Cerebellum (tissue), 4 donors: ENCODE measurements at places on chromosomes 3 and 15.

- peak; percentile 66 for DNase-seq
Measured at GRCh38 chr3:170811928-170812591, 57.9 kb downstream of the RPL22L1 start.

DNA sequence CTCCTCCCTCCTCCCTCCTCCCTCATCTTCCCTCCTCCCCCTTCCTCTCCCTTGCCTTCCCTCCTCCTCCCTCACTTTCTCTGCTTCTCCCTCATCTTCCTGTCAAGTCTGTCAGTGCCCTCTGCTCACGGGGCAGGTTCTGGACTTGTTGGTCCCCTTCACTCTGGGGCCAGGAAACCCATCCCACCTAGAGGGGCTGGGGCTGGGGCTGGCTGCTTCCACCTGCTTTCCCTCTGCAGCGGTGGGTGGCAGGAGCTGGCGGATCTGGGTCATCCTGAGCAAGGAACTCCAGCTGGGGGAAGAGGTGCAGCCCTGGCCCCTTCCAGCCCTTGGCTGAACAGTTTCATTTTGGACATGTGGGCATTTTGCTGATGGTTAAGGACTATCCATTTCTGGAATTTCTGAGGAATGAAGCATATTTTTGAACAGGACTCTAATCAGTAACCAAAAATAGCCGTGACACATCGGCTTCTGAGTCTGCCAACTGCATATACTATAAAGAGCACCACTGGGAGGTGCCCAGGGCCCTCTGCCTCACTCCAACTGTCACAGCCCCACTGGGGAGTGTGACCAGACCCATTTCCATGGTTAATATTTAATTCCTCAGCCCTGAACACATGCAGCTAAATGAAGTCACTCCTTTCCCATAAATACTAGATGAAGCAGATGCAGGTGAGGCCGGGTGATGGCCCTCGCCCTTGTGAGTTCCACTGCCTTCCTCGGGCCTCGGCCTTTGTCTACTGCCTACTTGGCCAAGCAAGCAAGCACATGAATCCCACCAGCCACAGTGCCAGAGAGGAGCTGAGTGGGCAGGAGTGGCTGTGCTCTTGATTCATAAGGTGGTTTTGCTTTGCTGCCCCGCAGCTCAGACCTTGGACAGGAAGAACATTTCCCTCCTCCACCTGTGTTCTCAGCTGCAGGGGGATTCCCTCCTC, 39.8 kb downstream of the CHDH start:
- no peak for DNase-seq

- DNase-seq: no peak
Measured at GRCh38 chr15:62069551-62069950, 2.8 kb downstream of the C2CD4A start.

DNA sequence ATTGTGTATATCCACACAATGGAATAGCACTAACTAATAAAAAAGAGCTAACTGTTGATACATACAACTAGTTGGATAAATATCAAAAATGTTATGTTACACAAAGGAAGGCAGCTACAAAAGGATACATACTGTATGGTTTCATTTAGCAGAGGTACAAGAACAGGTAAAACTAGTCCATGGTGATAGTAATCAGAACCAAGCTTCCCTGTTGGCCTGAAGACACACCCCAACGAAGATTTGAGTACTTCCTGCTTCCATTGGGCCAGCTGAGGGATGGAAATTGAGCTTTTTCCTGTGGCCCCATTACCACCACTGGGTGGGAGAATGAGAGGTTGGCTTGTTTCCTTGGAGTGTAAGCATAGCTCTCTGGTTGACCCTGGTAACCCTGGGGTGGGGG, 117.3 kb upstream of the CADPS start:
- DNase-seq: no peak
